Kidney (tissue), 22 donors: ENCODE measurements at places on chromosomes 16 and 17. TPM values are rescaled to one million over a fixed set of nuclear protein-coding genes. Genes with fewer than 3 reads are reported as not detected.

GRCh38 chr16:30786115-30786935 lies 680 bp downstream of the ZNF629 start:
- DNase-seq: peak; percentile 52

DNA sequence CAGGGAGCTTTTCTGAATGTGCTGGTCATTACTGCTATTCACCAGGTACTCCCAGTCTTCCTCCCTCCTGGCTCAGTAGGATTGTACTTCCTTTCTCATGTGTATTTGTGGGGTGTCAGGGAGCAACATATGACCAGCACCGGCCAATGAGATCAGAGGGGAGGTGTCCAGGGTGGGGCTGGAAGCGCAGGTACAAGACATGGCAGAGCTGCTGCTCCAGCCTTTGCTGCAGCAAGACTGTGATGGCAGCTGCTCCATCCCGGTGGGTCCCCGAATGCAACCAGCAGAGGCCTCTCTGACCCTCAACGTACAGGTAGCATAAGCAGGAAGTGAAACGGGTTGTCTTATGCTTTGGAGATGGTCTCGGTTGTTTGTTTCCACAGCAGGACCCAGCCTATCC lies 53.8 kb upstream of the CACNG5 start:
- DNase-seq: no peak

MAP2K6 gene
- 8.6 TPM for total RNA-seq

CACNG3 gene
- total RNA-seq: not detected

DNA sequence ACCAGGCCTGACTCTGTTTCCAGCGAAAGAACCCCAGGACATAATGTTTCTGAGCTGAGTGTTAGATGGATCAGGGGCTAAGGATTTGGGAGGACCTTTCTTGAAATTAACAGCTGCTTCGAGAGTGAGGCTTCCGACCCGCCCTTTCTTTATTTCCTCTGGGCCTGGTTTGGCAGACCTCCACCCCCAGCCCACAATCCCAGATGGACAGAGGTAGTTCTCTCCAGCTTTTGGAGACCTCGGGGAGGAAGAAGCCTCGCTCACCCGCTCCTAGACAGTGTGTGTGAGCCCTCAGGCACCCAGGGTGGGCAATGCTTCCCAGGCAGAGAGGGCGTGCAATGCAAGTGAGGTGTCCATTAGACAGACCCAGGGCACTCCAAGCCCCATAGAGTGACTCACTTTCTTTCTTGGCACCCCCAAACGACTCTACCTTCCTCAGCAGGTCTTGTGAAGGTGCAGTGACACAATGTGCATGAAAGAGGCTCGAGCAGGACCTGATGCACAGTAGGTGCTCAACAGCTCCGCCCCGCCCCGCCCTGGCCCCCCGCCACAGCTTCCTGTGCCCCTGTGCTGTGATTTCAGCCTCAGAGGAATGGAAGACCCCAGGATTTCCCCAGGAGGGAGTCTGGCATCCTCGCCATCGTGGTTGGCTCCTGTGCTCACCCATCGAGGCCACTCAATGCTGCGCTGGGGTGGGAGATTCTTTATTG lies 50.7 kb upstream of the TOB1 start:
- no peak for DNase-seq
